ENCODE measurements at places on chromosomes 13 and 19. TPM values are rescaled to one million over a fixed set of nuclear protein-coding genes. Genes with fewer than 3 reads are reported as not detected.

- DNase-seq: no peak
These were observed 240.3 kb downstream of the LACC1 start for GRCh38 chr13:44120043-44120442.

DNA sequence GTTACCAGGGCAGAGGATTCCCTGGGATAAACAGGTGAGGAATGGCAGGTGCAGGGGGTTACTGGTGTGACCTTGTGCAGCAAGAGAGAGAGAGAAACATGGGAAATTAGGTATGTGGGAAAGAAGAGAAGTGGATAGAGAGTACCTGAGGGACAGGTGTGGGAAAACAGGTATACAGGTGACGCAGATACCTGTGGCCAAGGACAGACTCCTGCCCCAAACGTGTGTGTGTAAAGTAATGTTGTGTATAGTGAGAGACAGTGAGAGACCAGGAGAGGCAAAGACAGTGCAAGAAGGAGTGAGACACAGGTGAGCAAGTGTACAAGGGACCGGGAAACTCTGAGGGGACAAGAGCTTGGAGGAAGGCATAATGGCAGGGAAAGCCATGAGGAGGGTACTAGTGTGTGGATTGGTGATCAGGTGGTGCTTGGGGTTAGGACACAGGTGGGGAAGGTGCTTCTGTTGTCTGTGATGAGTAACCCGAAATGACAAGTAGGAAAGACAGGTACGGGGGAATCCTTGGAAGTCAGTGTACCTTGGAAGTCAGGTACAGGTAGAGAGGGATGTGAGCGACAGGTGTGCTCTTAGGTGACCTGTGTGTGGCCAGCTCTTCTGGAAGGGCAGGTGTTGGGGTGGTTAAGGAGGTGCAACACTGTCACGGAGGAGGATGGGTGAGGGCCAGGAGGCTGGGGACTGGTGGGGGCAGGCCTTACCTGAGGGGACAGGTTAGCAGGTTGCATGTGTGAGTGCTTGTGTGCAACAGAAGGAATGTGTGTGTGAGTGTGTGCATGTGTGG lies 2.8 kb downstream of the ERFL start:
- no peak for DNase-seq

Gene FAAP24
- total RNA-seq: 1.6 TPM

DNA sequence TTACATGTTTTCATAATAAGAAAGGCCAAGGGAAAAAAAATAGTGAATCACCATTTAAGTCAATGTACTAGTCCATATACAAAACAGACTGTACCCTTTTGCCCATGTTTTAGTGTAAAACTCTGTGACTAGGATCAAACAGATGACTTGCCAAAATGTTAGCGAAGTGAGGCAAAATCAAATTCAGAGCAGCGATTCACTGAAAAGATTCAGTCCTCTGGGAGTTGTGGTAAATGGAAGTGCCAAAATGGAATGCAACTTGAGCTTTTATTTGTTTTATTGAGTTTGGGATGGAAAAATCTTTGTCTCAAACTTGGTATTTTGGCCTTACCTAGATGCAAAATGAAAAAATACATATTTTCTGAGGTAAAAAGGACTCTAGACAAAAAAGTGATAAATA lies 9.1 kb downstream of the CDADC1 start:
- DNase-seq: no peak

DNA sequence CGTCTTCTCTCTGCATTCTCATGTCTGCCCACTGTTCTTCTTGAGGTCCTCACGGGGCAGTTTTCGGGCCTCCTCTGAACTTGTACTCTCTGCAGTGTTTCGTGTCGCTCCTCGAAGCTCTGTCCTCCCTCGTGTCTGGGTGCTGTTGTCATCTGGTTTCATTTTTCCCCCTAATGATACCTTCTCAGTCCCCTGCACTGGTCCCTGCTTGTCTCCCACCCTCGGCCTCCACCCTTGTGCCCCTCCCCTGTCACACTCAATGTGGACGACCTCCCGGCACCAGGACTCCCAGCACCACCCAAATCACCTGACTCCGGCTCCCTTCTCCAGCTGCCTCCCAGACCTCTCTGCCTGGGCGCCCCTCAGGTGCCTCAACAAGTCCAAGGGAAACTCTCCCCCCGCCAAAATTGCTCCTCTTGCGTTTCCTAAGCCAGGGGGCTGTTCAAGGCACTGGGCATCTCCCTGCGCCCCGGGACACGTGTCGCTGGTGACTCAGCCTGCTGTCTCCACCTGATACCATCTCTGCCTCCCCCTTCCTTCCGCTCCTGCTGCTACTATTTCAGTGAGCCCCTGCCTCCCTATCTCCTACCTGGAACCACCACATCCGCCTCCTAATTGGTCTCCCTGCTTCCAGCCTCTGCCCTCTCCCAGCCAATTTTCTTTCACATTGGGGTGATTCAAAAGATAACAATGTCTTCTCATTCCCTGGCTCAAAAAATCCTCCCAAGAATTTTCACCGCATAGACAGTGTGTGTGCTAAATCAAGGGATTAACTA lies 49.5 kb downstream of the RFX2 start:
- no peak for DNase-seq

- DNase-seq: no peak
These were observed 36.3 kb downstream of the TRPM4 start for GRCh38 chr19:49193822-49194394.

All from frontal cortex (tissue), 4 donors.